ENCODE measurements at places on chromosomes 13 and 19.

DNA sequence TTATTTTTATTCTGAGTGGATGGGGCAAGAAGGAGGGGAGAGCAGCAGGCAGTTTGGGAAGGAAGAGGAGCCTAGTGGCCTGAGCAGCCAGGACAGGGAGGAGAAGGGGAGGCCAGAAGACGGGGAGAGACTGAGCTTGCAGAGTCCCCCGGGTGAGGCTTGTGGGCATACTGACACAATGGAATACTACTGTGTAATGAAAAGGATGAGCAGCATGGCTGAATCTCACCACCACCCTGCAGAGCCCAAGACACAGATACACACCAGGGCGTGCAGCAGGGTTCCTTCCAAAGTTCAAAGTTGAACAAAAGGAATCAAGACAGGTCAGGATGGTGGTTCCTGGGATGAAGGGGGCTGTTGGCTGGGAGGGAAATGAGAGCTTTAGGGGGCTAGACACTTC, 8.1 kb upstream of the SMG9 start:
- H3K27me3 ChIP-seq: no peaks in the 10 kb centered on the region
- H3K27ac ChIP-seq: peak overlapping the region; percentile 91
- H3K36me3 ChIP-seq: peaks cover 24% of the 10 kb centered on the region
- DNase-seq: no peak

DNA sequence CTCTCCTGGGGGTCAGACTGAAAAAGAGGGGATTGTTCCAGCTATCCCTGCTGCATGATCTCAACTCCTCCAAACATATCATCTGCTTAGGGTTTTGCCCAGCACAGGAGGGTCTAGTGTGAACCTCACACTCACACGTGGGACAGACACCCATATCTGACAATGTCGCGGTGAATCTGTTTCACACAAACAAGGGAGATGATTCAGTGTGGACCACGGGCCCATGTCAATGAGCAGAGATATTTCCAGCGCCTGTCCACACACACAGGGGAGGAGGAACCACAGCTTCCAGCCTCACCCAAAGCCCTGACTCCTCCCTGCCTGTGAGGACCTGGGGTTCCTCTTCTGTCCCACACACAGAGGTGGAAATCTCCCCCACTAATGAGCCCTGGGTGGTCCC, 29.6 kb upstream of the KIR3DL3 start:
- H3K27me3 ChIP-seq: no peaks in the 10 kb centered on the region
- no peak for DNase-seq
- H3K36me3 ChIP-seq: no peaks in the 10 kb centered on the region
- H3K27ac ChIP-seq: no peak overlapping the region

DNA sequence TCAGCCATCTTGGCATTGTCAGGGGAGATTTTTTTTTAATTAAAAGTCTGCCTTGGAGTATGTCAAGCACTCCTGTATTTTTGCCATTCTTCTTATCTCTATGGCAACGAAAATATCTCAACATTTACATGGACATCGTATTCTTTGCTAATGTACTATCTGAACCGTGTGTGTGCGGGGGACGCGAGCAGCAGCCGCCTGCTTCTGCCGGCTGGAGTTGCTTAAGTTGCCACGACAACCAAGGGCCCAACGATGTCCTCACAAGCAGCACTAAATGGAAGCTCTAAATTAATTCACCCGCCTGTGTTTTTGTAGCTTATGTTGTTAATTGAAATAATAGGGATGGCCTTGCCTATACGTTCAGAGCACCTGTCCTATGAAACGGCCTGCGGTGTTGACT, 309.5 kb downstream of the TEX29 start:
- no peak overlapping the region for H3K27ac ChIP-seq
- H3K4me1 ChIP-seq: no peaks in the 10 kb centered on the region
- no peaks in the 10 kb centered on the region for H3K27me3 ChIP-seq
- DNase-seq: no peak

- no peaks in the 10 kb centered on the region for H3K4me1 ChIP-seq
- H3K4me3 ChIP-seq: no peak overlapping the region
- no peak overlapping the region for H3K27ac ChIP-seq
- no peak for DNase-seq
Observed at GRCh38 chr19:10467104-10467706, 36.0 kb downstream of the KEAP1 start.

GRCh38 chr19:22602631-22603272, 31.4 kb upstream of the ZNF492 start:
- H3K36me3 ChIP-seq: no peaks in the 10 kb centered on the region
- no peak overlapping the region for H3K4me3 ChIP-seq
- no peaks in the 10 kb centered on the region for H3K4me1 ChIP-seq
- H3K27ac ChIP-seq: no peak overlapping the region
- no peak for DNase-seq

GRCh38 chr13:45817833-45818232, 33.7 kb downstream of the SIAH3 start:
- H3K4me3 ChIP-seq: no peak overlapping the region
- H3K36me3 ChIP-seq: no peaks in the 10 kb centered on the region
- no peak for DNase-seq

GRCh38 chr19:43667126-43667875, 2.7 kb downstream of the PLAUR start:
- peaks cover 49% of the 10 kb centered on the region for H3K36me3 ChIP-seq
- H3K4me3 ChIP-seq: peak overlapping the region; percentile 39
- H3K4me1 ChIP-seq: no peaks in the 10 kb centered on the region
- H3K27ac ChIP-seq: peak overlapping the region; percentile 24
- DNase-seq: no peak

GRCh38 chr13:48675247-48675646, 21.5 kb downstream of the CYSLTR2 start:
- no peak for DNase-seq
- no peaks in the 10 kb centered on the region for H3K4me1 ChIP-seq
- H3K36me3 ChIP-seq: no peaks in the 10 kb centered on the region
- H3K4me3 ChIP-seq: no peak overlapping the region
- no peak overlapping the region for H3K27ac ChIP-seq
- no peaks in the 10 kb centered on the region for H3K27me3 ChIP-seq

GRCh38 chr19:7734220-7735203, 2.6 kb upstream of the CLEC4G start:
- DNase-seq: no peak
- no peaks in the 10 kb centered on the region for H3K4me1 ChIP-seq
- H3K27me3 ChIP-seq: peaks cover 26% of the 10 kb centered on the region
- H3K36me3 ChIP-seq: no peaks in the 10 kb centered on the region
- no peak overlapping the region for H3K27ac ChIP-seq

GRCh38 chr13:22936228-22936627, 244.6 kb upstream of the SGCG start:
- no peaks in the 10 kb centered on the region for H3K36me3 ChIP-seq
- no peak for DNase-seq
- H3K27ac ChIP-seq: no peak overlapping the region
- H3K27me3 ChIP-seq: no peaks in the 10 kb centered on the region
- no peaks in the 10 kb centered on the region for H3K4me1 ChIP-seq
- no peak overlapping the region for H3K4me3 ChIP-seq

Data from RWPE2 (cell line).